ENCODE measurements at places on chromosomes 3 and 15. TPM values are rescaled to one million over a fixed set of nuclear protein-coding genes. Genes with fewer than 3 reads are reported as not detected.

DNA sequence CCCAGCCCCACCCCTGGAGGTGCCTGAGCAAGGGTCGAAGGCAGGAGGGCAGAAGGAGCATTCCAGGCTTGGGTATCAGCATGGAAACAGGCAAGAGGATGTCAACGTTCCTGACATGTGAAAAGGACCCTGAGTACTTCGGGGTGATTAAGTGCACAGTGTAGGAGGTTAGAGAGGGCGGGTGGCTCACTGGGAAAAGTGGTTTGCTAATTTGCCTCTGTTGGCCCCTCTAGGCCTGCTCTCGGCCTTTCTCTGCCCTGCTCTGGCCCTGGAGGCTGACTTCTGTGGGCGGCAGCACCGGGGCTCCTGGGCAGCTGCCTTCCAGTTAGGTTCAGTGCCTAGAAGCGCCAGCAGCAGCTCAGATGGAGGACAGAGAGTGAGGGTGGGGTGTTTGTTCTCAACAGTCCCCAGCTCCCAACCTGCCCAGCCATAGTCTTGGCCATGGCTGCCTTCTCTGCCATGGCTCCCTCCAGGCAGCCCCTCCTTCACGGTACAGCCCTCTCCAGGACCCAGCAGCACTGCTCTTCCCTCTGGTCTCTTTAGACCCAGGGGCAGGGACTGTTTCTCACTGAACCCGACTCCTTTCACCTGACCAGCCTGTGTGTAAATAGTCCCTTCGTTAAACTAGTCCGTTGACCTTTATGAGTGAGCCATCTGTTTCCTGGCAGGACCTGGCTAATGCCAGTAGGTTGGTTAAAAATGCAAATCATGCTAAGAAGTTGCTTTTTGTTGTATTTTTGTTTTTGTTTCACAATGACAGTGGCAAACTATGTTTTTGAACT is 107.1 kb upstream of the TPM1 start:
- no peak for DNase-seq

CCR1 gene
- 1.7 TPM for polyA plus RNA-seq

- DNase-seq: peak; percentile 72
Observed at GRCh38 chr15:45200799-45201556, 13.2 kb upstream of the SHF start.

KCNMB3 gene
- polyA plus RNA-seq: 6.3 TPM

FBXW12 gene
- polyA plus RNA-seq: 0.62 TPM

DNA sequence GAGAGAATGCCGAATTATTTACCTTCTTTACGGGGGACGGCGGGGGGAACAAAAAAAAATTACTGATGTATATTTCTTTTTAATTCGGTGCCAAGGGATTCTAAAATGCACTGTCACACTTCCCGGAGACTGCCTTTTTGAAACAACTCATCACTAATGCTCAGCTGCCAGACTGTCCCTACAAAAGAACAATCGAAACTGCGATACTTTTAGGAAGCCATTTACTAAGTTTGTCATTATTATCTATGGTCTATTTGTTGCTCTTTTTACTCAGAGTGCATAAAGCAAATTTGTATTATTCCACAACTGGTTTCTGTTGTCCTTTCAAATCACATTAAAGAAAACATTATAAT is 60.8 kb downstream of the TM4SF4 start:
- no peak for DNase-seq

- DNase-seq: no peak
Observed at GRCh38 chr3:44509393-44509921, 32.0 kb upstream of the ZNF445 start.

IMPG2 gene
- polyA plus RNA-seq: 0.57 TPM

GRCh38 chr3:78818161-78818985 is 949.4 kb downstream of the ROBO1 start:
- no peak for DNase-seq

DNA sequence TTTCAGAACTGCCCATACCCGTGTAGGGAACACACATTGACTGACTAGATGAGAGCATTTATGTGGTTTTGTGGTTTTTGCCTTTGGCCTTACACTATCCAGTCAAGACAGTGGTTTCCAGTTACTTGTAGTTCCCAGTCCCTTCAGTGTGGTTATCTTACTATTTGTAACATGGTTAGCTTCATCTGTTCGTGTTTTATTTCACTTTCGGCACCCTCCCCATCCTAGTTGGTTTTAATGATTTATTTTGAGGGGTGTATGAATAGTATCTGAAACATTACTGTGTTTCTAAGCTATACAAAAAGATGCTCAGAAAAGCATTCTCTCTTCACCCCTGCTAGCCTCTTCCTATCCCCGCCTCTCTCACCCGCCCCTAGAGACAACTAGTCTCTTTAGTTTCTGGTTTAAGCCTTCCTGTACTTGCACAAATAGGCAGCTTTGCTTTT is 14.1 kb downstream of the LYSMD4 start:
- DNase-seq: no peak

GRCh38 chr3:150172356-150172755 is 201.7 kb upstream of the PFN2 start:
- DNase-seq: no peak

- DNase-seq: no peak
Observed at GRCh38 chr3:151171145-151171757, 31.8 kb downstream of the GPR171 start.

IGF1R gene
- 53.5 TPM for polyA plus RNA-seq

SLC33A1 gene
- 24.2 TPM for polyA plus RNA-seq

ERC2 gene
- polyA plus RNA-seq: 2.8 TPM

GOLGA8J gene
- 0.77 TPM for polyA plus RNA-seq

PPP1R14D gene
- 0.32 TPM for polyA plus RNA-seq

TRH gene
- 1.4 TPM for polyA plus RNA-seq

CRABP1 gene
- 52.3 TPM for polyA plus RNA-seq

GRCh38 chr15:80173022-80173759 is 20.4 kb downstream of the FAH start:
- DNase-seq: no peak

- DNase-seq: no peak
Observed at GRCh38 chr15:69979783-69980182, 117.9 kb downstream of the TLE3 start.

- DNase-seq: no peak
Observed at GRCh38 chr15:55588070-55588814, at the start of gene PYGO1. PYGO1 (minus strand) TSS chr15:55588345; CDS start chr15:55587883, 462 bp downstream.

WNT7A gene
- 0.04 TPM for polyA plus RNA-seq

GRCh38 chr3:152381881-152382295 is 113.2 kb downstream of the MBNL1 start:
- DNase-seq: no peak

- no peak for DNase-seq
Observed at GRCh38 chr3:148190441-148190990, 507.2 kb upstream of the AGTR1 start.

- DNase-seq: no peak
Observed at GRCh38 chr3:162269636-162270458, 773.2 kb downstream of the OTOL1 start.

GATM gene
- polyA plus RNA-seq: 213 TPM

- DNase-seq: no peak
Observed at GRCh38 chr15:65877749-65878148, 8.5 kb downstream of the RAB11A start.

P2RY14 gene
- 1.1 TPM for polyA plus RNA-seq

TMEM40 gene
- polyA plus RNA-seq: 1.8 TPM

DNA sequence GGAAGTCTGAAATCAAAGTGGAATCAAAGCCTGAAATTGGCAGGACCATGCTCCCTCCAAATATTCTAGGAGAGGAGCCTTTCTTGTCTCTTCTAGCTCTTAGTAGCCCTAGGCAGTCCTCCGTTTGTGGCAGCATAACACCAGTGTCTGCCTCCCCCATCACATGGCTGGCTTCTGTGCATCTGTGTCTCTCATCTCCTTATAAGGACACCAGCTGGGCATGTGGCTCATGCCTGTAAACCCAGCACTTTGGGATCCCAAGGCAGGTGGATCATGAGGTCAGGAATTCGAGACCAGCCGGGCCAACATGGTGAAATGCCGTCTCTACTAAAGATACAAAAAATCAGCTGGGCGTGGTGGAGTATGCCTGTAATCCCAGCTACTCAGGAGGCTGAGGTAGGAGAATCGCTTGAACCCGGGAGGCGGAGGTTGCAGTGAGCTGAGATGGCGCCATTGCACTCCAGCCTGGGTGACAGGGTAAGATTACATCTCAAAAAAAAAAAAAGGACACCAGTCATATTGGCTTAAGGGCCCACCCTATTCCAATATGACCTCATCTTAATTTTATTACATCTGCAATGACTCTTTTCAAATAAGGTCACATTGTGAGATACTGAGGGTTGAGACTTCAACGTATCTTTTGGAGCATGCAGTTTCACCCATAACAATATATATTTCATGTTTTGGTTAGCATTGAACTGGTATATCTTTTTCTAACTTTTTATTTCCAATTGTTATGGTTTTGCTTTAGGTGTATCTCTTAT is 148.0 kb upstream of the TPM1 start:
- no peak for DNase-seq

DNA sequence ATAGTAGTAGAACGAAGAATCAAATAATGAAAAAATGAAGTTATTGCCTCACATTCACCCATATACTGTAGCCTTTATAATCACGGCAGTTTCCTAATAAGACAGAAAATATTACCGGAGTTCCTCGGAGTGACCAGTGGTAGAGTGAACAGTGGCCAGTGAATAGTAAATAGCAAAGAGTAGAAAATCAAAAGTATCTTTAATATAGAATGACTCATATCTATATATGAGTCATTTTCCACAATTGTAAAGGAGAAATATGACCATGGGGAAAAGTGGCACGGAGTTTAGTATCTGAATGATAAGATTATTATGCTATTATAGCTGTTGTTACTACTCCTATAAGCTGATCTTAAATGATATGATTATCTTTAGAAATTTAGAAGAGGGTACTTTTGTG is 38.5 kb downstream of the ZBTB20 start:
- DNase-seq: no peak

PLA2G4B gene
- polyA plus RNA-seq: 21.3 TPM

FAM3D gene
- polyA plus RNA-seq: 0.20 TPM

DNA sequence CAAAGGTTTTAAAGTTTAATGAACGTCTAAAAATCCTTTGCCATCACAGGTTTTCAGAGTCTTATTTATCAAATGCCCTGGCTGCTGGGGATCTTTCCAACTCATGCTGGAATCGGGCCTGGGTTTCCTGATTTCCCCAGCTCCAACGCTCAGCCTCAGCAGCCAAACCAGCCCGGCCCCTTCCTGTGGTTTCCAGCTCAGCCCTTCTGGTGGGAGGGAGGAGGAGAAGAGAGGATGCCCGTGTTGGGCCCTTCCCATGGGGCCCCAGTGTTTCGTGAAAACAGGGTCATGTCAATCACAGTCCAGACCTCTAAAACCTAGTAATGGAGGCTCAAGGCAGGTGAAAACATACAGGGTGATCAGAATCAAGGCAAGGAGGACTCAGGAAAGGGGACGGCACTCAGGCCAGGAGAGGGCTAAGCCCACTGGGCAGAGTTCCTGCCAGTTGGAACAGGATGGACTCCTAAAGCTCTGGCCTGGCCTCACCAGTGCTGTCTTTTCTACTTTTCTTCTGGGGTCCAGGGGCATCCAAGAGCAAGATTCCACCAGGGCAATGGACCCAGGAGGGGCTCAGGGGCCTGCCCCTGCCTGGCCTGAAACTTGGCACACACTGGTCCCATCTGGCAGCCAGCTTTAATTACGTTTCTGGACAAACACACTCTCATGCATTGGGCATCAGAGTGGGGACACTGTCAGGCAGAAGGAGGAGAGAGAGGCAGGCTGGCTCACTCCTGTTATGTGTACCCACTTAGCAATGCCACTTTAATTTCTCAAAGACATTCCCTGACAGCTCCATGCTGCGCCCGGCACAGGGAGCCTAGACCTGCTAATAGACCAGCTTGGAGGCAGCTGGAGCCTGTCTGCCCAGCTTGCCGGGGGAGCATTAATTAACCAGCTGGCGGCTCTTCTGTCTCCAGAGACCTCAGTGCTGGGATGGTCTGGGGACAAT is 194.6 kb downstream of the FAM43A start:
- no peak for DNase-seq

PHLDB2 gene
- 89.6 TPM for polyA plus RNA-seq

GRCh38 chr3:160837394-160837980 is 81.5 kb downstream of the PPM1L start:
- DNase-seq: peak; percentile 9

FOXL2NB gene
- polyA plus RNA-seq: not detected

NR2E3 gene
- polyA plus RNA-seq: 0.43 TPM

GRCh38 chr3:78792212-78792611 is 975.6 kb downstream of the ROBO1 start:
- DNase-seq: no peak

DNA sequence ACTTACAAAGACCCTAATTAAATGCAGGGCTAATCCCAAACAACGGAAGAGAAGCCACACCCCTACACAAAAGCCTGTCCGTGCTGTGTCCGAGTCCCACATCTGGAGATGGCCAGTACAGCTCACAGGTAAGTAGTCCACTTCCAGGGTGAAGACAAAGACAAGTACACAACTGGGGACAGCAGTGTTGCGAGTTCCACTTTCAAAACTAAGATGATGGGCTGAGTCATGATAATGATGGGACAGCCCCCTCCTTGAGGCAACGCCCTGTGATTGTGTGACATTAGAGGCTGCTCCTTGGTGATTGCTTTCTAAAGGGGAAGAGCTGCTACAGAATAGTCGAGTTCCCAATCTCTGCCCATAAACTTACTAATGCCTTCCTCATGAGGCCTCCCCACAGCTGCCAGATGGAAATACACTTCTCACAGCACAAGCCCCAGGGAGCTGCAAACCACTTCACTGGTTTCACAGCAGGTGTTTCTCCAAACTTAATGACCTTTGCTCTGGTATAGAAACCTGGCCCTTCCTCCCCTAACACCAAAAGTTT is 27.6 kb downstream of the RFT1 start:
- DNase-seq: no peak

GRCh38 chr3:101643009-101643844 is 33.7 kb downstream of the ZBTB11 start:
- no peak for DNase-seq

DNA sequence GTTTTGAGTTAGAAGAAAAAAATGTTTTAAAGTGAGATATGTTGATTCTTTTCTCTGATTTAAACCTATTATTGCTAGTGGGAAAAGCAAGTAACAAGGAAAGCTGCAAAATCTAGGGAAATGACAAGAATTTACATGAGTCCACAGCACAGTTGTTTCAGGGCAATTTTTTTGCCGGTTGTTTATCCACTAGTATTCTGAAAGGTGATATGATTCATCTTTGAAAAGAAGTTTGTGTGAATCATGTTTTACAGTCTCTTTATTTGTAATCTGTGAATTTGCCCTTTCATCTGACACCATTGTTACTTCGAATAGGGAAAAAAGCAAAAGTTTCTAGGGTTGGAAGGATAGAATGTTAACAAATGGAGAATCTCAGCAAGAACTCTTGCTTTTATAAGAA is 894.7 kb downstream of the OTOL1 start:
- no peak for DNase-seq

DAZL gene
- polyA plus RNA-seq: not detected

GRCh38 chr3:171876680-171877147 is 33.6 kb downstream of the TMEM212 start:
- no peak for DNase-seq

GRCh38 chr3:122681284-122681973 is 790 bp downstream of the PARP14 start:
- no peak for DNase-seq

GRCh38 chr15:60648928-60649679 is 170.2 kb upstream of the ICE2 start:
- no peak for DNase-seq

TMC3 gene
- polyA plus RNA-seq: 0.29 TPM

CMTM8 gene
- 9.6 TPM for polyA plus RNA-seq

- no peak for DNase-seq
Observed at GRCh38 chr15:38134252-38134651, 118.4 kb upstream of the SPRED1 start.

- no peak for DNase-seq
Observed at GRCh38 chr3:31750341-31750740, 217.6 kb downstream of the STT3B start.

Data from left renal pelvis (tissue), 4 donors.